ENCODE measurements at places on chromosomes 4 and X.

DNA sequence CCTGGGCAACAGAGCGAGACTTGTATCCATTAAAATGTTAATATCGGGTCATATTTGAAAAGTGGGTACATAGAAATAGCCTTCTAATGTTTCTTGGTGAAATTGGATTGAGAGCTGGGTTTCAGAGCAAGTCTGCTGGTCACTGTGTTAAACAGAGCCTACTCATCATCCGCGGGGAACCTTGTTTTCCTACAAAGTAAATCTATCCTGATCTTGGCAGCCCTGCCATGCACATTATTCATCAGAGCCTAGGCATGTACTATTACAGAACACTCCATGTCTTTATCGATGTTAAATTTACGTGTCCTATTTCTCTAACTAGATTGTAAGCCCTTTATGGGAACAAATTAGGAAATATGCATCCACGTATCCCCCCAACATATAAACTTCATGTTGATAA, 18.7 kb downstream of the SETD7 start:
- no peak for DNase-seq

DNA sequence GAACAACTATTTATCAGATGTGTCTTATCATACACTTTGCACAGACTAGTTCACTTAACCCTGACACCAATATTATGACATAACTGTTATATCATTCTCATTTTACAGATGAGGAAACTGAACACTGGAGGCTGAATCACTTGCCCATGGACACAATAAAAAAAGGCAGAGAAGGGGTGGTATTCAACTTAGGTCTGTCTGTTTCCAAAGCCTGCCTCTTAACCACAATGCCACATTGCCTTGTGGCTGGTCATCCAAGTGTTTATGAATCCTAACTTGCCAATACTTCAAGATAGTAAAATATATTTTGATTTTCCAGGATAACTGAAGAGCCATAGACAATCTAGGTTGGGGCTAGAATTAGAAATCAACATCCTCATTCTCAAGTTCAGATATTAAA, 327.8 kb downstream of the NR3C2 start:
- no peak for DNase-seq

DNA sequence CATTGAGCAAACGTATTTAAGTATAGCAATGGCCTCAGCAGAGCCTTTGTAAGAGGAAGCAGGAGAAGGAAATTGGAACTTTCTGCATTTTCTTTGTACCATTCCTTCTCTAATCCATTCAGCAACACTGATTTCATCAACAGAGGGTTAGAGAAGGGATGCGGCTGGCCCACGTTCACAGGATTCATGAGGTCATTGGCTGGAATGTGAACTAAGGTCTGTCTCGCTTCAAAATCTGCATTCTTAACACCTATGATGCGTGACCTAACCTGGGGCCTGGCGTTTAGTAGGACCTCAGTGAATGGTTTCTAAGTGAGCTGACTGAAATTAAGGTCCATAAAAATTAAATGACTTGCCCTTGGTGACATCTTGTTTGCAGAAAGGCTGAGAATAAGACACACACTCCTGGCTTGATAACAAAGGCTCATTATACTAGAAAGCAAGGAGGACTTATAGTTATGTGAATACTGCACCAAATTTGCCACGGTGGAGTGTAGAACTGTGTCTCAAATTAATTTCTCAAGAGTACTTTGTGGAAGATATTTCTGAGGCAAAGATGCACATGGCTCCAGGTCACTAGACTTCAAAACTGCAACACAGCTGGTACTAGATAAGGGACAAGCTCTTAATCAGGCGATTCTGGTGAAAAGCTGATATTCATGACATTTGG, 25.4 kb downstream of the FGFBP1 start:
- no peak for DNase-seq

DNA sequence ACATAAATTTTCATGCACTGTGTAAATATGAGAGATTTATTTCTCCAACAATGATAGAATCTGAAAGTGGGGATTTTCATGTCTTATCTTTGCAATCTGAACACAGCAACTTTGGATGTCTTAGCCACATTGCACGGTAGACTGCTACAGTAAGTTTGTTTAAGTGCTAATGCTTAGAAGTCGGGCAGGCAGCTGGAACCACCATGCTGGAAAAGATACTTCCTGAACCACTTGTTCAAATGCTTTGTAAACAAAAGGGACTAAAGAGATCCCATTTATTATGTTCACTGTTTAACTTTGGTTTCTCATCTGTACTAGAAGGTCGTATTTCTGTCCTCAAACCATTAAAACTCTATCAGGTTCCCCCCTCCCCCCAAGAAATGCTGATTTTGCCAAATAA, 555.9 kb upstream of the DIPK2B start:
- no peak for DNase-seq

DNA sequence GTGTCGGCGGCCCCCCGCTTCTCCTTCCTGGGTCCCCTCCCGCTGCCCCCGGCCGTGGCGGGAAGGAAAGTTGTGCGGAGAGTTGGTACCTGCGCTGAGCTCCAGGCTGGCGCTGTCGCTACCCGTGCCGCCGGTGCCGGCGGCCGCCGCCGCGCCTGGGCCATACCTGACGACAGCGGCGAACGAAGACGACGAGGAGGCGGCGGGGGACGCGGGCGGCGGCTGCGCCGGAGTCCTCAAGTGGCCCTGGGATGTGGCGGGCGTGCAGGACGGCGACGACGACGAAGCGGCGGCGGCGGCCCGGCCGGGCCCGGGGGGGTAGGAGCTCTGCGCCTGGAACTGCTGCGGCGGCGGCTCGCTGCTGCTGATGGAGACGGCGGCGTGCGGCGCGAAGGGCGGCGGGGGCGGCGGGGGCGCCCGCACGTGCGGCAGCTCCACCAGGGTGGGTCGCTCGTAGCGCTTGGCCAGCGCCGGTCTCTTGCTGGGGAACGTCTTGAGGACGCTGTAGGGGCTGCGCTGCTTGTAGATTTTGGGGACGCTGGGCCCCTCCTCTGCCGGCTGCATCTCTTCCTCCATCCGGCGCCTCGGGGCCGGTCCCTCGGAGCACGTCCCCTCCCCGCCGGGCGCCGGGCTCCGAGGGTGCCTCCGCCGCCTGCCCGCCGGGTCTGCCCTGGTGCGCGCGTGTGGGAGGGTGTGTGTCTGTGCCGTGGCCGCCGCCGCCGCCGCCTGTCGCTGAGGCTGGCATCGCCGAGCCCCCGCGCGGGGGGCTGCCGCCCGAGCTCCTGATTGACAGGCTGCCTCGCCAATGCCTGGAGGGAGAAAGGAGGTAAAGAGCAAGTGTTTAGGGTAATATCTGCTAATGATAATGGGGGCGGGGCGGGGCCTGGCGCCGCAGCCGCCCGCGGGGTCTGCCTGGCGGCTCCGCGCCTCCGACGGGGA, 618 bp downstream of the BEND4 start:
- peak; percentile 47 for DNase-seq

- no peak for DNase-seq
Measured at GRCh38 chr4:152278505-152279233, 257.2 kb downstream of the FBXW7 start.

DNA sequence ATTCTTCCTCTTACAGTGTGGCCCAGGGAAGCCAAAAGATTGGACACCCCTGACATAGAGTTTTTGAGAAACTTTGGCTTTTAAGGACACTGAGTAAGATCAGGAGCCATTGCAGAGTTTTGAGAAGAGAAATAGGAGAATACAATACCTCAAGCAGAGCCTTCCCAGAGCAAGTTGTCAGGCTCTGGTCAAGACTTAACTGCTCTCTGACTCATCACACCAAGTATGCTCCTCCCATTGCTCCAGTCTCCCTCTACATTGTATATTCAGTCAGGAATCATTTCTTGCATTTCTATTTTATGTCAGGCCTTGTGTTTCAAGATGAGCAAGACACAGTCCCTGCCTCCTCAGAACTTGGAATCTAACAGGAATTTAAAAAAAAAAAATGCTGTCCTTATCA, 176.4 kb upstream of the FMR1 start:
- no peak for DNase-seq

DNA sequence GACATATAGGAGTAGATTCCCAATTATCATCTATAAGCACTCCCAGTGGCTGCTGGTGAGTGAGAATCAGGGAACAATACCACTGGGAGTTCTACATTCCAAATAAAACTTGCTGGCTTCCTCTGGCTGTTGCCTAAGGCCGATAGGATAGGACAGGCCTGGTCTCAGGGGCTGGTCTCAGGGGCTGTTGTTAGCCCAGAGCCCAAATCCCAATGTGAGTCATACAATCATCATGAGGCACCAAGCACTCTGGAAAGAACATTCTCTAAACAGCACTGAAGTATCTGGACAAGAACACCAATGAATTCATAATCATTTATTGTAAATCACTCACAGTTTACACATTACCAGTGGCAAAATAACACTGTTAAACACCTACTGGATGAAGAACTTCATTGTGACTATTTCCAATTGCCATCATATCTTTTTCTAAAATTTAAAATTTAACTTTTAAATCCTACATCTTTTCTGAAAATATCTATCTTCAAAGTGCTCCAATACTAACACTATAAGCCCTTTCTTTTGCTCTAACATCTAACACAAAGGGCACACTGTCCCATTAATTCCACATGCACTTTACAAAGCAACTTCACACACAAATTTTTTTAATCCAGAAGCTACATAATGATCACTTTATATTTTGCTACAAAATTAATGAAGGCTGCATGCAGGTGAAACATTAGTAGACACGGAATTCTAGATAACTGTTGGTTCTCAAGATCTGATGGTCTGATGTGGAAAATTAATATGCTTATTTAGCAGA, 67.6 kb upstream of the TMEM150C start:
- DNase-seq, result no peak
